ENCODE measurements at places on chromosomes 11 and 22.

DNA sequence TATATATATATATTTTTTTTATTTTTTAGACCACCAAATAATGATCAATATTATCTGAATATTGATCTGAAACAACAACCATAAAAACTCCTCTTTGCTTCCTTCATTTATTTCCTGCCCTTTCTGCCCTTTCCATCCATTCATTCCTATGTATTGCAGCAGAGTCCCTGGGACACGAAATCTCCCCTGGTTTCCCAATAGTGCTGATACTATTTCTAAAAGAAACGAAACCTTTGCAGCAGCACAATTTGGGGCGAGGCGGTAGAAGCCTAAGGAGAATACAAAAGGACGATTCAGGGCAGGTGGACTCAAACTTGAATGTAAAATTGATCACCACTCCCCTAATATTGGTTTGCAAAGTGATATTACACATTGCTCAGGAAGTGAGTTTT lies 16.9 kb upstream of the AMOTL1 start:
- peak; percentile 58 for DNase-seq

DNA sequence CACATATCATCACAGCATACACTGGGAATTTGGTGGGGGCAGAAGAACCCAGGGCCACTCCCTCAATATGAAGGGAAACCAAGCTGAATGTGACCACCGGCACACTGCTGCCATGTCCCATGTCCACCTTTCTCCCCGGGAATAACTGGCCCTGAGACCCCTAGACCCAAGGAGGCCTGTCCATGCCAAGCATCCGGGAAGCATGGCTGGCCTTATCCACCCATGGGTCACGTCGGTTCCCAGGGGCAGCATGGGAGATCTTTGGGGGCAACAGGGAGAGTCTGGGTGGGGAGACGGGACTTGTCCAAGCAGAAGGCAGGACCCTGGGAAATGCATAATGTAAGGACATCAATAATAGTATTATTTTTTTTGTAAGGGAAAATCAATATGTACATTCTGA lies 10.4 kb upstream of the MIEF1 start:
- DNase-seq, result no peak

GRCh38 chr11:255176-255575 lies 18.4 kb downstream of the PSMD13 start:
- DNase-seq, result peak; percentile 83

DNA sequence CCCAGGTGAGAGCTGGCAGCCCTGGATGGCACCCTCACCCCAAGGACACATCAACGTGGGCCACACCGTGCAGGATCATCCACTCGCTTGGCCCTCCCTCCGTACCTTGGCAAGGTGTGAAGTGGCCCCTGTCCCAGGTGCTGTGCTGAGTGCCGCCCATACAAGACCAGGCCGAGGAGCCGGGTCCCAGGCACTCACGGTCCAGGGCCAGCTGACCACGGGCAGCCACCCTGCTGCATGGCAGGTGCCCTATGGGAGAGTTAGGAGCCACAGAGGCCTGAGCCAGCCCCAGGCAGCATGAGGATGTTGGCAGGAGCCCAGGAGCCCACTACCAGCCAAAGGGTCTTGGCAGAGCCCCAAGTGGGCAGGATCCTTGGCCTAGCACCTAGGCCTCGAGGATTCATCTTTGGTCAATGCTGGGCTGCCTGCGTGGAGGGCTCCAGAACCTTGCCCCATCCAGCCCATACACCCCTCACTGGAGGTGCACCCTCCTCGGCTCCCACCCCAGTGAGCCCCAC lies 19.6 kb downstream of the RTN4R start:
- DNase-seq, result no peak

GRCh38 chr22:19169002-19169946 lies 9.3 kb downstream of the SLC25A1 start:
- DNase-seq, result peak; percentile 33

DNA sequence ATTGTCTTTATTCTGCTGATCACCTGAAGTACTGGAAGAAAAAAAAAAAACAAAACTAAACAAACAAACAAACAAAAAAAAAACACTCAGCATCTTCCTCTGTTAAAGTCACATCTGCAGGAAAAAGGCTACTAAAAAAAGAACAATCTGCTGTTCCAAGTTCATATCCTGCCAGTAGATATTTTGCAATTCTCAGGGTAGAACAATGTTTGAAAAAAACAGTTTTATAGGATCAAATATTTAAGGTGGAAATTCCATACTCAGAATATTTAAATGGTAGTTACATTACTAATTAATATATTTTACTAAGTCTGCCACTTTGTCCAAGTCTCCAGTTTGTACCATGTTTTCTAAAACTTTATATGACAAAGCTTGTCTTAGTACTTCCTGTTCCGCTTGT lies 175.2 kb downstream of the SBF2 start:
- DNase-seq, result peak; percentile 50

GRCh38 chr22:43114958-43115357 lies 4.4 kb downstream of the BIK start:
- no peak for DNase-seq

DNA sequence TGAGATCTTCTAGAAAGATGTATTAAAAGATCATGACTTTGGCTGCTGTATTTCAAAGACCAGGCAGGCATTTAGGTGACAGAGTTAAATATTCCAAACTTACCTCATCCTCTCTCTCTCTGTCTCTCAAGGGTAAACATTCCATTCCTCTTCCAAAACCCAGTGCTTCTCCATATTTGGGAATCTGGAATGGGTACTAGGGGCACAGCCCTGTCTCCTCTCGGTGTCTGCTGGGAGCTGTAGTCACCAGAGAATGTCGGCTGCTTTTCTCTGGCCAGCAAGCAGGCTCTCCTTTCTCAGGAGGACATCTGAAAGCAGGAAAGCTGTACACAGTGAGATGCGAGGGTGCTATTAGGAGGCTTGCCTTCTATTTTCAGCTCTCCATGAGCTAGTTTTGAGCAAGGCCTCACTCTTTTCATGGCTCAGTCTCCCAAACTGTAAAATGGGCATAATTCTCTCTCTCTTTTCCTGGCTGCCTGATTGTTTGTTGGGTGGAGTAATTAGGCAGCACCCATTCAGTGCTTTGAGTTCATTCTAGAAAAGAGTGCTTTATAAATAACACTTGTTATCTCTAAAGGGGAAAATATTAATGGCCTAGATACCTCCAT lies 9.3 kb upstream of the PEX26 start:
- DNase-seq, result peak; percentile 43

GRCh38 chr11:111457731-111458368 lies 54.3 kb downstream of the BTG4 start:
- DNase-seq, result no peak

GRCh38 chr22:49099496-49100124 lies 728.1 kb downstream of the BRD1 start:
- no peak for DNase-seq

GRCh38 chr11:125514336-125515101 lies 18.5 kb upstream of the FEZ1 start:
- DNase-seq, result no peak

DNA sequence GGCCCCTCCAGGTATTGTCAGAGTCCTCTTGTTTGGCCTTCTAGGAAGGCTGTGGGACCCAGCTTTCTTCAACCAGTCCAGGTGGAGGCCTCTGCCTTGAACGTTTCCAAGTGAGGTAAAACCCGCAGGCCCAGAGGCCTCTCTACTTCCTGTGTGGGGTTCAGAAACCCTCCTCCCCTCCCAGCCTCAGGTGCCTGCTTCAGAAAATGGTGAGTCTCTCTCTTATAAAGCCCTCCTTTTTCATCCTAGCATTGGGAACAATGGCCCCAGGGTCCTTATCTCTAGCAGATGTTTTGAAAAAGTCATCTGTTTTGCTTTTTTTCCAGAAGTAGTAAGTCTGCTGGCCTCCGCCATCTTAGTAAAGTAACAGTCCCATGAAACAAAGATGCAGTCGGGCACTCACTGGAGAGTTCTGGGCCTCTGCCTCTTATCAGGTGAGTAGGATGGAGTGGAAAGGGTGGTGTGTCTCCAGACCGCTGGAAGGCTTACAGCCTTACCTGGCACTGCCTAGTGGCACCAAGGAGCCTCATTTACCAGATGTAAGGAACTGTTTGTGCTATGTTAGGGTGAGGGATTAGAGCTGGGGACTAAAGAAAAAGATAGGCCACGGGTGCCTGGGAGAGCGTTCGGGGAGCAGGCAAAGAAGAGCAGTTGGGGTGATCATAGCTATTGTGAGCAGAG lies at the start of gene CD3E:
Gene CD3E (plus strand): TSS at position 163 of the 681 bp plus-strand sequence. CDS start 223 bp downstream, at position 386.
- no peak for DNase-seq

Data from adipocyte (in vitro differentiated cells).